ENCODE measurements at places on chromosomes 2 and 18.

GRCh38 chr18:76459687-76460350 lies 35.2 kb downstream of the ZNF516 start:
- DNase-seq: no peak

DNA sequence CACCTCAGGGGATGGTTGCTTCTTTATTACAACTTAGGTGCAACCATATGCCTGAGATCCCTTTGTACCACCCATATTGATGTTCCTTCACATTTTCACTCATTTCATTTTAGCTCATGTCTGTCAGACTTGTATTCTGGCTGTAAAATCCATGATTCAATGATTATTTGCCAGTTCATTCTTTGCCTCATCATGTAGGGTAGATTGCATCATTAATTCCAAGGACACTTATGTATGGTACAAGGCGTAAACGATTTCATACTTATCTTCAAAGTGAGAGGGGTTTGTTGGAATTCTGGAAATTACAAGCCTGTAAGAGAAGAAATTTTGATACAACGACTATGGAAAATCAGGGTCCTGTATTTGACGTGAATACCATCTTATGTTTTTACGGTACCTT lies 685.0 kb upstream of the FANCL start:
- DNase-seq: no peak

DNA sequence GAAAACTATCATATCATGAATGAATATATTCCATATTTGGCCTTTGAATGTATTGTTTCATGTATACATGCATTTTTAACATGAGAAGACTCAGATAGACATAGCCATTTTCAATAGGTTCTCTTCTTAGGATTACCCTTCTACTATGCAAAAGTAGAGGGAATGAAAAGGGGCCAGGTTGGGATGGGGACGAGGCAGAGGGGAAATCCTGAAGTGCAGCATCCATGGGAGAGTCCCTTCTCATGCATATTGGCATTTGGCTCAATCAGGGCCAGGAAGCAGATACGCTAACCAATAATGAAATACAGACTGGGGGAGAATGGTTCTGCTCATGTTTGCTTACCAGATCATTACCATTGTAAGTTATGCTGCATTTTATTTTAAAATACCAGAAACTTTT lies 475.8 kb downstream of the STK39 start:
- no peak for DNase-seq

GRCh38 chr2:120421830-120422175 lies 75.9 kb downstream of the INHBB start:
- no peak for DNase-seq

- DNase-seq: no peak
These were observed 42.1 kb upstream of the GPR39 start for GRCh38 chr2:132374551-132374950.

GRCh38 chr2:171208657-171209056 lies 48.0 kb upstream of the TLK1 start:
- DNase-seq: no peak

DNA sequence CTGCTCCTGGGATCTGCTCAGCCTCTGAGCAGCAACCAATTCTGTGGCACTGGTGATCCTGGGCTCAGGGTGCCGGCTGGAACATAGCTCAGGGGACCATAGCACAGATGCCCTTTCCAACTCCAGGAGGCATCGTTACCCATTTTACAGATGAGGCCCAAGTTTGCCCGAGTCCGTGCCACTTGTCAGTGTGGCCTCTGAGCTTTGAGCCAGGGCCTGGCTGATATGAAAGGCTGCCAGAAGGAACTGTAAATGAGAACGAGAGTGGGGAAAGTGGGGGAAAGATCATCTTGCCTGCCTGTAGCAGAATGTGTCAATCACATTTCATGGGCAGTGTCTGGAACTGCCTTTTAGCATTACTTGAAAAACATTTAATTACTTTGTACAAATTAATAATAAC lies 23.3 kb upstream of the FOSL2 start:
- no peak for DNase-seq

GRCh38 chr2:143083636-143084035 lies 45.6 kb upstream of the ARHGAP15 start:
- no peak for DNase-seq

DNA sequence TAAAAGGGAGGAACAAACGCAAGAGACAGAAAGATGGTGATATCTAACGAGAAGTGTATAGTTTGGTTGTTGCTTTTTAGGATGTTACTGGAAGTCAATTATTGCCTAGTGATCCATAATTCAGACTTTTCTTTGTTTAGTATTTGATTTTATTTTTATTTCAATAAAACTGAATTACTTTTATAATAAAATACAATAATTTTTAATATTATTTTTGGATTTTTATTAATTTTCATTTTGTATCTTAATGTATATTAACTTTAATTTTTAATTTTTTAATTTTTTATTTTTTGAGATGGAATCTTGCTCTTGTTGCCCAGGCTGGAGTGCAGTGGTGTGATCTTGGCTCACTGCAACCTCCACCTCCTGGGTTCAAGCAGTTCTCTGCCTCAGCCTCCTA lies 55.6 kb downstream of the MTA3 start:
- no peak for DNase-seq

GRCh38 chr18:8742387-8743361 lies 37.3 kb downstream of the MTCL1 start:
- no peak for DNase-seq

- no peak for DNase-seq
These were observed 90.7 kb downstream of the NRP2 start for GRCh38 chr2:205772983-205773382.

GRCh38 chr2:88855620-88856408 lies 164.3 kb downstream of the RPIA start:
- no peak for DNase-seq

DNA sequence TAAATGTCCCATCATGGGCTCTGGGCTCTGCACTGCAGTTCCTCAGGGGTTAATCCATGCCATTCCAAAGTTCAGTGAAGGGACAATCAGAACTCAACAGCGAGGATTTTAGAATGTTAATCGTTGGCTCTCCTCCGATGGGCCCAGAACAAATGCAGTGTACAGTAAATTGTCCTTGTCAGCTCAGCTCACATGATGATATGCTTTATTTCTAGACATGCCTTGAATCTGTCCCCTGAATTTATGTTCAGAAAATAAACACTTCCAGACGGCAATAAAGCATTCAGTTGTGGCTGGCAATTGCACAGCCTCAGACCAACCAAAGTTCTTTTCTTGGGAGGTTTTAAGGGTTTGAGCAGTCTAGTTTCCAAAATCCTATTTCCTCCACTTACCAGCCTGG lies 981.2 kb downstream of the BCL11A start:
- DNase-seq: no peak

- no peak for DNase-seq
These were observed 306.1 kb downstream of the ZEB2 start for GRCh38 chr2:144213797-144214196.

DNA sequence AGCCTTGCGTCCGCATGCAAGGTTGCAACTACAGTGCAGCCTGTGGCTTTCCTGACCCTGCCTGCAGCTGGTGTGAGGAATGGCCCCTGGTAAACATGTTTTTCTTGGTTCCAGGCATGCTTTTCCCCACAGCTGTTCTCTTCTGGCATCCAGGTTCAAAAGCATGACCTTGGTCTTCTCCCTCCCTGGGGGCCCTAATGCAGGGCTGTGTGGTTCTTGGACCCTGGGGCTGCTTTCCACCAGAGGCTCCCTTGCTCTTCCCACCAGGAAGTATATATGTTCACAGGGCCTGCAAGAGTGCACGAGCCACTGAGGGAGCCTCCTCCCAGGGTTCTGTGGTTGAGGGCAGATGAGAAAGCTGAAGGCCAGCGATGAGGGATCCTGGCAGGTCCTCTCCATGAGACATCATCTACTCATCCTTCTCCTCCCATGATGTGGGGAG lies 125.9 kb downstream of the BCL2L11 start:
- no peak for DNase-seq

GRCh38 chr2:36356298-36356989 lies 866 bp downstream of the CRIM1 start:
- peak; percentile 44 for DNase-seq

DNA sequence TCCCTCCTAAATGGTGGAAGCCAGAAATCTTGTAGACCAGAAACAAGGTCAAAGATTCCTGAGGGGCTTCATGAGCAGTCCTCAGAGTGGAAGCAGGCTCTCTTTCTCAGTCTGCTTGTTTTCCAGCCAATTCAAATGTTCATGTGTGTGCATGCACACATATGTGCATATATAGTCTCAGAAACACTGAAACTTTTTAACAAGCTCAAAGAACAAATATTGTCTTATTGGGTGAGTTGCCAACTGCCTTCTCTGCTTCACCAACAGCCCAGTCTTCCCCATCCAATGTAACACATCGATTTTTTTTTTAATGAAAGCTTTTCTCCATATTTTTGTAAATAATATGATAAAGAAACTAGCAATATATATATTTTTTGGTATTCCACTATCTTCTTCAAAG lies 3.7 kb downstream of the CACNB4 start:
- DNase-seq: no peak

- no peak for DNase-seq
These were observed 252.3 kb downstream of the HAUS1 start for GRCh38 chr18:46356278-46357033.

DNA sequence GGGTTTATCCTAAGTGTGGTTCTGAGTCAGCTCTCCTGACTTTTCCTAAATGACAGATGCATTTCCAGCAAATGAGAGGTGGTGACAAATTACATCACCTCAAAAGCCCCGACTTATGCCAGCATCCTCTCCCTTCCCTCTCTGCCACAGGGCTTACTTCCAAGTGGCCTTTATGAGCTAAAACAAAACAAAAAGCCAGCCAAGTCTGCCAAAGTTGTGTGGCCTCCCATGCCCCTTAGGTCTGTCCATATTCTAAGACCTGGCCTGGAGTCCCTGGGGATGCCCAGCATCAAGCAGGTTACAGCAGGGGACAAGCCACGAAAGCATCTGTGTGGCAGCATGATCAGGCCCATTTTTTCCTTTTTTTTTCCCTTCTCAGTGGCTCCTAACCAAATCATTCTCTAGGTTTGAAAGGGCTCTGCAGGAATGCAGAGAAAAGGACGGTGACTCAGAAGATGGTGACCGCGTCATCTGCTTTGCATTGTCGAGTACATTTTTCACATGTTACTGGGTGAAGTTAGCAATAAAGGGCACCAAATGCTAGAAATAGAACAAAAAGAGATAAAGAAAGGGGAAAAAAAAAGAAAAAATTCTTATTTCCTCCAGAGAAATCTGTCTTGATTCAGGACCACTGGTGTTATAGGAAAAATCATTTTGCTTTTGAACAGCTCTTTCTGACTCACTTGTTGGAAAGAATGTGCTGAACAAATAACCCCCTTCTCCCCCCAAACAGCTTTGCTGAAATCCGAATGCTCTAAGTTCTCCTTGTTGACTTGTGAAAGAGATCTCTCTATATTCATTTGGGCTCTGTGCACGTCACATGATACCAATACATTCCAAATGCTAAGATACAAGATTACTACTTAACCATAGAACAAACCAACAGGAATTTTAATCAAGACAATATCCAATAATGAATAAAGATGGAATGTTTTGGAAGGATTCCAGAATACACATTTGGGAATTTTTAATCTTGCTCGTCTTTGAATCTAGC lies 178.7 kb downstream of the EN1 start:
- no peak for DNase-seq

- no peak for DNase-seq
These were observed 56.3 kb downstream of the TLK1 start for GRCh38 chr2:171104379-171104778.

DNA sequence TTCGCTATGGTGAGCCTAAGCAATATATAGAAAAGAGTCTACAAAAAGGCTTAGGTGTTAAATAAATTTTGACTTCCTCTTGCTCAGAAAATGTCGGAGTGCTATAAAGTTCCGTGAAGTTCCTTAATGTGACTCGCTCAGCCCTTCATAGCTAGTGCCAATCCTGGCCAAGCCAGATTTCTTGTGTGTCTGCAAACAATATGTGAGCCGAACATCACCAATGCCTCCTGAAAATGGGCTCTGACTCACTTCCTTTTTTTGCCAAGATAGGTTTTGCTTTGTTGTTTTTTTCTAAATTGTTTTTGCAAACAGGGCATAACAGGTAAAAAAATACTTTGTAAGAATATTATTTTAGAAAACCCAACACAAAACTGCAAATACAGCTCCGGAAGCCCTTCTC lies 26.1 kb downstream of the CDC42EP3 start:
- DNase-seq: no peak

DNA sequence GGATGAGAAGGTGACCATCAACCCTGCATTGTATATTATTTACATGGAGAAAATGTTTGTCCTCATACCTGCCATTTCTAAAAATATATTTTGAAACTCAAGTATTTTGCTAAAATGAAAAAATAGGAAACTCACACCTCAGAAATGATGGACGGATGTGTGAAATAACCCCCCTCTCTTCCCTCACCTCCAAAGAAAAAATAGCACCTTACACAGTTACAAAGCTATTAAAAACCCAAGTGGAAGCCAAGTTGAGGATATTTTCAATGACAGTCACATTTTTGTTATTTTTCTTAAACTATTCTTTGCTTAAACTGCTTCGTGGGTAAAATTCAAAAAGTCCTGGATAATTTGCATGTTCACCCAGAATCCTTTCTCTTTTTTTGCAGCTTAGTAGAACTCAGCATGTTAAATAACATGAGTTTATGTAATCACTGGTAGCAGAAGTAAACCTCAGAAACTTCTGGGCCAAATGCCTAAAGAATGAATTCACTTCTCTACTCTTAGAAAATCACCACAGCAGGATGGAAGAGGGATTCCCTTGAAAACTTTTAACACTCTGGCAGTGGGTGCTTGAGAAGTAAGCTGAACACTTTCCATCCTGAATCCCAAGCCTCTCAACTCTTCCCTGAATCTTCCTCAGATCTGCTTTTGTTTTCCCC lies 768 bp downstream of the DSC1 start:
- DNase-seq: no peak

GRCh38 chr2:101805152-101806088 lies 107.9 kb downstream of the MAP4K4 start:
- DNase-seq: no peak

- no peak for DNase-seq
These were observed 14.6 kb upstream of the LTBP1 start for GRCh38 chr2:32931945-32932709.

- DNase-seq: no peak
These were observed 399.3 kb downstream of the LRATD1 start for GRCh38 chr2:15031745-15032240.

GRCh38 chr2:95296880-95297487 lies at the start of gene KCNIP3:
KCNIP3 (plus strand) TSS chr2:95297347; CDS start chr2:95297439, 92 bp downstream.
- DNase-seq: no peak

DNA sequence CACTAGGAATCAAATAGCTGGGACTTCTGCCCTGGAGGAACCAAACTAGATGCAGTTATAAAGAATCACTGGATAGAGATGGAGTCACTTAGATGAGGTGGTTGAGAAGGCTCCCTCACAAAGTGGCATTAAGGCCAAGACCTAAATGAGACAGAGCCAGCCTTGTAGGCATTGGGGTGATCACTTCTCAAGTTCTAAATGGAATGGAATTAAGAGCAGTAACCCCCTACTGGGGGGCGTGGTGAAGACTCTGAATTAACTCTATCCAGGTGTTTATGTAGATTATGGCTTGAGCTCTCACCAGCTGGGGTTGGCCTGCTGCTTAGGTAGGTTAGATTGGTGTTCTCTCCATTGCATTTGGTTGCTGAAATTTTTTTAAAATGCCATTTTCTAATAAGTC lies 71.3 kb downstream of the TTC27 start:
- DNase-seq: no peak

GRCh38 chr18:24875286-24875685 lies 414.8 kb downstream of the HRH4 start:
- DNase-seq: no peak

GRCh38 chr2:175871331-175872004 lies 130.6 kb downstream of the LNPK start:
- DNase-seq: no peak
